ENCODE measurements at places on chromosomes 13 and 19.
A peak's percentile ranks its signal among the peaks of the same experiment; 100 is the strongest.

GRCh38 chr13:32390048-32390447 is 37.9 kb downstream of the N4BP2L1 start:
- DNase-seq: no peak

- no peak for DNase-seq
Observed at GRCh38 chr19:30217461-30217860, 154.7 kb upstream of the ZNF536 start.

- no peak for DNase-seq
Observed at GRCh38 chr19:56601375-56601774, 6.3 kb downstream of the ZNF71 start.

- no peak for DNase-seq
Observed at GRCh38 chr13:78398743-78399410, 204.5 kb downstream of the POU4F1 start.

DNA sequence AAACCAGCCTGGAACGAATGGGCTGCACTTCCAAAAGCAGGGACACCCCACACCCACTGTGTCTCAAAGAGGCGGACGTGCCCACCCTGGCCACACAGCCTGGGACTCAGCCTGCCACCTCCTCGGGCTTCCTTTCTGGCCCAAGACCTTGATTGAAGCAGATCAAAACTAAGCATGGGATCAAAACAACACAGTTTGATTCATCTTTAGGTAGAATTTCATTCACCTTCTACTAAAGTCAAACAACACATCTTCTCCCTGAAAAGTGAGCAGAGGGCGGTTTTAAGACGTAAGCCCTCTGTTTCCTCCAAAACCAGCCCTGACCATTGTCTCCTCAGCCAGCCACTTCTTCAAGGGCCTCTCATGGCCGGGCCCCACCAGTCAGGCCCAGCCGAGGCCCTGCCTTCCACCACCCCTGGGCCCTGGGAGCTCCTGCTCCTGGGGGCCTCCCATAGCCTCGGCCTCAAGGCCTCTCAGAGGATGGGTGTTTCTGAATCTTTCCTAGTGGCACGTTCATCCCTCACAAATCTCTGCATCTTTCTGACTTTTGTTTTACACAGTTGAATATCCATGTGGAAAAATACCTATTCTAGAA is 6.3 kb upstream of the F10 start:
- no peak for DNase-seq

GRCh38 chr19:34667349-34668076 is 9.4 kb downstream of the SCGB2B2 start:
- no peak for DNase-seq

GRCh38 chr13:28574617-28575142 is 79.8 kb upstream of the FLT1 start:
- DNase-seq: no peak

DNA sequence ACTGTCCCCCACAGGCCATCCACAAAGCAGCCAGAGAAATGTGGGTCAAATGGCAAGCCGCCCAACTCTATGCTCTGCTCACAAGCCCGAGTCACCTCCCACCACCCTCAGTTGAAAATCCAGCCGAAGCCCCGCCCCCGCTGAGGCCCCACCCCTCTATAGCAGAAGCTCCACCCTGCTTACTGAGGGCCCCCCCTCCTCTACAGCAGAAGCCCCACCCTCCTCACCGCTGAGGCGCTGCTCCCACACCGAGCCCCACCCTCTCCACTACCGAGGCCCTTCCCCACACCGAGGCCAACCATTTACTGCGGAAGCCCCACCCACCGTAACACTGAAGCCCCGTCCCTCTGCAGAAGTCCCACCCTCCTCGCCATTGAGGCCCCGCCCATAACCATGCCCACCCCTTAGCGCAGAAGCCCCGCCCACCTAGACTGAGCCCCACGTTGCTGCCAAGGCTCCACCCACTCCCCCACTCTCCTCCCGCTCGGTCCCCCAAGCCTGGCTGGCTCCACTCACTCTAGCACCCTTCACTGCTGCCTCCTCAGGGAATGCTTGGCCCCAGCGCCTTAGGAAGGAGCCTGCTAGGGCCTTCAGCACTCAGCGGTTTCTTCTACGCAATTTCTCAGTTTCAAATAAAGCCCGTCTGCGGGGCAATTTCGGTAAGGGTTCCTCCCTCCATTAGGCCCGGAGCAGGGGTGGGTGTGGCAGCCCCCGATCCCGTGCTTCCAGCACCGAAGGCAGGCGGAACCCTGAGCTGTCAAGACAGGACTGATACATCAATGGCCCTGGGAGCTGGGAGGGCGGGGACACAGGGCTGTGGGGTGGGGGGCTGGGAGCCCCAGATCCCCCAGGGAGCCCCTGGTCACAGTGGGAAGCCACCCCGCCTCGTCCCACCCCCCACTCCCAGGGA is 9.0 kb upstream of the MYDGF start:
- no peak for DNase-seq

GRCh38 chr13:48728226-48728625 is 74.5 kb downstream of the CYSLTR2 start:
- DNase-seq: no peak

GRCh38 chr13:48654511-48654910 is 782 bp downstream of the CYSLTR2 start:
- DNase-seq: no peak

DNA sequence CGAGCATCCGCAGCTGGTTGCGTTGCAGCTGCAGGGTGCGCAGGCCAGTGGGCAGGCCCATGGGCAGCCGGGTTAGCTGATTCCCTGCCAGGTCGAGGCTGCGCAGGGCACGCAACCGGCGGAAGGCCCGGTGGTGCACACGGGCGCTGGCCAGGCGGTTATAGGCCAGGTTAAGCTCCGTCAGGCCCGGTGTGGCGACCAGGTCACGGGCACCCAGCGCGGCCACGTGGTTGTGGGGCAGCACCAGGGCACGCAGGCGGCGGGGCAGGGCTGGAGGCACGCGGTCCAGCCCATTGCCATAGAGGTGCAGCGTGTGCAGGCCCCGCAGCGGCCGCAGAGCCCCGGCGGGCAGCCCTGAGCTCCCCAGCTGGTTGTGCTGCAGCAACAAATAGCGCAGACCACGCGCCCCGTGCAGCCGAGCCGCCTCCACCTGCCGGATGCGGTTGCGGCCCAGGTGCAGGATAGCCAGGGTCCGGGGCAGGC is 5.3 kb downstream of the PODNL1 start:
- DNase-seq: no peak

DNA sequence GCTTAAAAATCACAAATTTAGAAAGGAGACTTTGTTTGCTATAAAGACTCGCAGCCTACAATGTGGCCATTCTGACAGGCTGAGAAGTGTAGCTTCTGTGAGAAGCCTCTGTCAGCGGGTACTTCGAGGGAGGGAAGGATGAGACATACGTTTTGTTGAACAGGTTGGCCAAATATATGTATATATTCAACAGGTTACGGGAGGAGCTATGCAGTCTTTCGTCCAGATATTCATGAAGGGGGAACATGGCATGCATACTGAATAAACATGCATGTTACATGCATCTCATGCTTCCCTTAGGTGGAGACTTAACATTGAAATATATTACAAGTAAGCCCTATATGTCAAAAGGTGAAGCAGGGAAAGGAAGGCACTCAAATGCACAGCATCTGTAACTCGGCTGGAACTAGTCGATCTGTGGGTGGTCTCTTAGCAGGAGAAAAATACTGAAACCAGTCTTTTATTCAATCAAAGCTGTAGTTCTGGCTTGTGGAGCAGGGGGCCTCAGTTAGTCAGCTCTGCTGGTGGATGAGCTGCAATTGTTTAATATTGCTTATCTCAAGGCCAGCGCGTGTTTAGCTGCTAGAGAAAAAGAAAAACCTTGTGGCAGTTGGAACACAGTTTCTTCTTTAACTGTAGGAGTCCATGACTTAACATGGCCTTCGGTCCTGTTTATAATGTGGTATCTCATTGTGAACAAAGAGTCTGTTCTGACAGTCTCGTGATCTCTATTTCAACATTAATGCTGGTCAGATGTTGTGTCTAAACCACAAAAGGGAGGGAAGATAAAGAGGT is 94.3 kb downstream of the FAM216B start:
- DNase-seq: no peak

- no peak for DNase-seq
Observed at GRCh38 chr13:109669234-109669612, 117.2 kb downstream of the IRS2 start.

DNA sequence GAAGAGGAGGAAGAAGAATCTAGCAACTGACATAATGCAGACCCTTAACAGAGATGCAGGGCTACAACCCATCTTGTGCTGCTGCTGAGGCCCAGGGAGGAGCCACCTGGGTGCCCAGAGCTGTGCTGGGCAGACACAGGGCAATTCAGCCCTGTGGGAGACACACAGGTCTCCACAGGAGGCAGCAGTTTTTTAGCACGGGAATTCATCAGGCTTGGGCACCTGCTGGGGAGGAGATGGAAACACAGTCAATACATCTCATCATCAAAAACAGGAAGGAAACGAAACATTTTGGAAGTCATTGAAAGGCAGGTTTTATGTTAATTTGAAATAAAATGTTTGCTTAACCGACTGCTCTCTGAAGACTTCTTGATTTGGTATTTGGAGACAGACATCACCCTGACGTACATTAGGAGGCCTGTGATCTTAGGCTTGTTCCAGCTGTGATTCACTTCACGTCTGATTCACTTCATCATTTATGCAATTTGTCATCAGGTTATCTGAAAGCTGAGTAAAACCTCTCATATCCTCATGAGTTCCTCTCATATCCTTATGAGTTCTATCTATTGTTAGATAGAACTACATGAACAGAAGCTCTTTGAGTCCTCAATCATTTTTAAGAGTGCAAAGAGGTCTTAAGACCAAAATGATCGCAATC is 77.4 kb downstream of the CYSLTR2 start:
- no peak for DNase-seq

- DNase-seq: no peak
Observed at GRCh38 chr13:47317356-47317755, 420.5 kb upstream of the HTR2A start.

GRCh38 chr13:60363288-60363687 is 33.7 kb upstream of the TDRD3 start:
- no peak for DNase-seq

DNA sequence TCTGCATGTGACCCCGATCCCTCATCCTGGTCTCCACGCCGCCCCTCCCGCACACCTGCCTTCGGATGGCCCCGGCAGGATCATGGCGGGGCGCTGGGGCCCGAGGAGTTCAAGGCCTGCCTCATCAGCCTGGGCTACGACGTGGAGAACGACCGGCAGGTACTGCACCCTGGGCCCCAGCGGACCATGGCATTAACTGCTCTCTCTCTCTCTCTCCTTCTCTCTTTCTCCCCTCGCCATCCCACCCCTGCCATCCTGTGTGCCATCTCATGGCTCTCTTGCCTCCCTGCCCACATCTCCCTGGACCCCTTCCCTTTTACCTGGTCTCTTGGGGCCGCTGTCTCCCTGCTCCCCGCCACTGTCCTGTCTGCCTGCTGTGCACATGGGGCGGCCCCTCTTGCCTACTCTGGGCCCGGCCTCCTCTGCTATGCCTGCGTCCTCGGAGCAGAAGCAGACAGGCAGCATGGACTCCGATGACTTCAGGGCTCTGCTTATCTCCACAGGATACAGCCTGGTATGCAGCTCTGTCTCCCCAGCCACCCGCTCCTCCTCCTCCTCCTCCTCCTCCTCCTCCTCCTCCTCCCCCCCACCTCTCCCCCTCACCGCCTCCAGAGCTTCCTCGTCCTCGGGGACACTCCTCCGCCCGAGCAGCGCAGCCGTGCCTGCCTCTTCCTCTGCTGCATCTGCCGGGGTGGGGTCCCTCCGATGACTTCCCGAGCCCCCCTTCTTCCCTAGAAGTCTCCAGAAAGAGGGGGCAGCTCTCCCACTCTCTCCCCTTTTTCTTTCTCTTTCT is 16.2 kb downstream of the CAPN12 start:
- no peak for DNase-seq

- DNase-seq: no peak
Observed at GRCh38 chr19:29001141-29001581, 211.8 kb downstream of the UQCRFS1 start.

- no peak for DNase-seq
Observed at GRCh38 chr13:98784666-98785065, 32.2 kb upstream of the SLC15A1 start.

DNA sequence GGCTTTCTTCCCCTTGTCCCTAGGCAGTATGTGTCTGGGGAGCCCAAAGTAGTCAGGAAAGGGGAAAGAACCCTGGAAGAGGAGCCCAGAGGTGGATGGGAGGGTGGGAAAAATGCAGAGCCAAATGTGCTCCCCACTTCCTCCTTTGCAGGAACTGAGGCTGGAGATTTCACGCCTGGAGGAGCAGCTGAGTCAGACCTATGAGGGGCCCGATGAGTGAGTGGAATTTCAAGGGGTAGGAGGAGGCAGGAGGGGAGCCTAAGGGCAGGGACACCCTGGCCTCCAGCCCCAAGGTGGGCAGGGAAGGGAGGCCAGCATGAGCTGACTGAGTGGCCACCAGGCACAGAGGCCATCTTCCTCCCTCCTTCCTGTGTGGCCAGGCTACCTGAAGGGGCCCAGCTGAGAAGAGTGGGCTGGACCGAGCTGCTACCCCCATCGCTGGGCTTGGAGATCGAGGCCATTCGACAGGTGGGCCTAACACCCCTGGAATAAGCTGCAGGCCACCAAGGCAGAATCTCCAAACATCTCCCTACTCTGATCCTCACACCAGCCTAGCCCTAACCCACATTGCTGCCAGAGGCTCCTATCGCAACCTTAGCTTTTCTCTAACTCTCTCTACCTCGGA is 14.3 kb downstream of the PTH2 start:
- no peak for DNase-seq

DNA sequence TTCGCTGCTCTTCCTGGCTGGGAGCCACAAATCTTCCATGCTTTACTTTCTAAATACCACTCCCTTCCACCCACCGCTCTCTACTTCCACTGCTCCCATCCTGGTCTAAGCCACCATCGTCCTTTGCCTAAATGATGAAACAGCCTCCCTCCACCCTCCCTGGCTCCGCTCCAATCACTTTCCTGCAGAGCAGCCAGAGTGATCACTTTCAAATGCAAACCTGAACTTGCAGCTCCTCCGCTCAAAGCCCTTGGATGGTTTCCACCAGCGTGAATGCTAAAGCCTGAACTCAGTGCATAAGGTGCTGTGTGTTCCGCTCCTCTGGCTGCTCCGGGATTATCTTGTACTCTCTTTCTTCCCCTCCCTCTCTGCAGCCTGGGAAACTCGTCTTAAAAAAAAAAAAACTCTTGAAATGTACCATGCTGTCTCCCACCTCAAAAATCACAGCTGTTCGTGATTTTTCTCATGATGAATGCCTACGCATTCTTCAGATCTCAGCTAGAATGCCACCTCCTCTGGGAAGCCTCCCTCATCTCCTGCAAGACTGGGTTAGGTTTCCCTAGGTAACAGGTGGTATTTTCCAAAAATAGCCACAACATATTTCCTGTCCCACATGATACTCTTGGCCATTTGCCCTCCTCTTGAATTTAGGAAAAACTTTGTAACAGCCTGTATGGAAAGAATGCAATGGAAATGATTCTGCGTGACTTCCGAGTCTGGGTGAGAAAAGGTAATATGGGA is 3.7 kb upstream of the SIN3B start:
- DNase-seq: peak; percentile 89
